ENCODE measurements at places on chromosomes 1 and 21. TPM values are rescaled to one million over a fixed set of nuclear protein-coding genes. Genes with fewer than 3 reads are reported as not detected.
A peak's percentile ranks its signal among the peaks of the same experiment; 100 is the strongest.

The NCF2 gene
- 3.1 TPM for polyA plus RNA-seq

The RAB25 gene
- 106 TPM for polyA plus RNA-seq

The IRF6 gene
- polyA plus RNA-seq, result 31.0 TPM

DNA sequence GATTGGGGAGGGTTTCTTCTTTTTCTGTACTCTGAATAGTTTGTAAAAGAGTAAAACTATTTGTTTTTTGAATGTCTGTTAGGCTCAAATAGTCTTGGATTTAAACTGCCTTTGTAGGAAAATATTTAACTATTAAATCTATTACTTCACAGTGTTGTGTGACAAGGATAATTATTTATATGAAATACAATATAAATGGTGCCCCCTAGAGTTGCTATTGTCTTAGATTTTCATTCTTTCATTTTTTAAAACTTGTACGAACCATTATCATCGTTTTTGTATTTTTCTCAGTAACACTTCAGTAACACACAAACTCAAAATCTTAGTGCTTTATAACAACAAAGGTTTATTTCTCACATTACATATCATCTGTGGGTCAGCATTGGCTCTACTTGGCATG lies 37.4 kb downstream of the C1orf185 start:
- no peaks in the 10 kb centered on the region for H3K36me3 ChIP-seq
- no peak for DNase-seq
- H3K4me3 ChIP-seq, result no peak overlapping the region
- H3K4me1 ChIP-seq, result no peaks in the 10 kb centered on the region

The AVPR1B gene
- polyA plus RNA-seq, result not detected

The IFI16 gene
- 35.6 TPM for polyA plus RNA-seq

The ANGPTL3 gene
- polyA plus RNA-seq, result 42.2 TPM

DNA sequence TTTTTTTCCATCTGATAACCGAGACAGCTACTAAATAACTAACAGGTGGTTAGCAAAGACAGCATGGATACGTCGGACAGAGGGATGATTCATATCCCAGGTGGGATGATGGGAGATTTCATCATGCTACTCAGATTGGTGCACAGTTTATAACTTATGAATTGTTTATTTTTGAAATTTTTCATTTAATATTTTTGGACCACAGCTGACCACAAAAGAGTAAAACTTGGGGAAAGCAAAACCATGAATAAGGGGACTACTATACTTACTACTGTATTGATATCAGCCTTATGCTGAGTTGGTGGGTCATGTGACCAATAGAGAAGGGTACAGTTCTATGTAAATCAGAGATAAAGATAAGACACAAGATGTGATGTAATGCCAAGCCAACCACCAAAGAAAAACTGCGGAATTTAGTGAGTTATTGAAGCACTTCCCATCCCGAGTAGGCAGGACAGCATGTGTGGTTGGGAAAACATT lies 248.1 kb upstream of the C1orf105 start:
- no peak overlapping the region for H3K4me3 ChIP-seq
- no peak overlapping the region for H3K27ac ChIP-seq
- no peaks in the 10 kb centered on the region for H3K36me3 ChIP-seq

The CRB1 gene
- polyA plus RNA-seq, result not detected

DNA sequence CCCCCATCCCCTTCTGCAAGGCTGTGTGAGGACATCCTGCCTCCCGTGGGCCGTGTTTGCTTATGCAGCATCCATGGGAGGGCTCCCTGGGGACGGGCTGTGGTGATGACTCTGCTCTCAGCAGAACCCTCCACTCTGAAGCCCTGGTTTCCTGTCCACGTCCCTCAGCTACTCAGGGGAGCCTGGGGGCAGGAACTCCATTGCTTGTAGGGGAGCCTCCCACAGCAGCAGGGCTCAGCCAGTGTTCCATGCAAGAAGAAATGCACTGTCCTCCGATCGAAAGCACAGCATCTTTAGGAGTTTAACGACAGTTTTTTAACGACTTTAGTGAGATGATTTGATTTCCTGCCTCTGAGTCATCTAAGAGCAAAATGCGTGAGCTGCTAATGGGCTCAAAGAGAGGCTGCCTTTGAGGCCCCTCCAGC lies 8.3 kb upstream of the KCNAB2 start:
- no peak overlapping the region for H3K27ac ChIP-seq
- no peak for DNase-seq
- H3K4me3 ChIP-seq, result no peak overlapping the region
- no peaks in the 10 kb centered on the region for H3K4me1 ChIP-seq

DNA sequence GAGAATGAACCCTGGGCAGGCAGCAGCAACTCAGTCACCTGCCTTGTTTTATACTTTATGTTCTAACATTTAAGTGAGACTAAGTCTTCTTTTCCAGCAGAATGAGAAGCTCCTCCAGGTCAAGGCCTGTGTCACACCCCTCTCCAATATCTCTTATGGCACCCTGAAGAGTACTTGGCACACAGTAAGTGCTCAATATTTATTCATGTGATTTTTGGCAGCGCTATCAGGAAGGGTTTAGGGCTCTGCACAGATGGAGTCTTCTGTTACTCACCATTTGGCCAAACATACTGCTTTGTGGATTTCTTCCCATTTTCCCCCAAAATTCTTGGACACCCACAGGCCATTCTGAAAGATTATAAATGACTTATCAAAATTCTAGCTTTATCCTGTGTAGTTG lies 43.8 kb upstream of the MYBPHL start:
- H3K27ac ChIP-seq, result no peak overlapping the region
- no peaks in the 10 kb centered on the region for H3K4me1 ChIP-seq
- H3K4me3 ChIP-seq, result no peak overlapping the region
- no peak for DNase-seq
- H3K27me3 ChIP-seq, result no peaks in the 10 kb centered on the region
- H3K36me3 ChIP-seq, result no peaks in the 10 kb centered on the region

DNA sequence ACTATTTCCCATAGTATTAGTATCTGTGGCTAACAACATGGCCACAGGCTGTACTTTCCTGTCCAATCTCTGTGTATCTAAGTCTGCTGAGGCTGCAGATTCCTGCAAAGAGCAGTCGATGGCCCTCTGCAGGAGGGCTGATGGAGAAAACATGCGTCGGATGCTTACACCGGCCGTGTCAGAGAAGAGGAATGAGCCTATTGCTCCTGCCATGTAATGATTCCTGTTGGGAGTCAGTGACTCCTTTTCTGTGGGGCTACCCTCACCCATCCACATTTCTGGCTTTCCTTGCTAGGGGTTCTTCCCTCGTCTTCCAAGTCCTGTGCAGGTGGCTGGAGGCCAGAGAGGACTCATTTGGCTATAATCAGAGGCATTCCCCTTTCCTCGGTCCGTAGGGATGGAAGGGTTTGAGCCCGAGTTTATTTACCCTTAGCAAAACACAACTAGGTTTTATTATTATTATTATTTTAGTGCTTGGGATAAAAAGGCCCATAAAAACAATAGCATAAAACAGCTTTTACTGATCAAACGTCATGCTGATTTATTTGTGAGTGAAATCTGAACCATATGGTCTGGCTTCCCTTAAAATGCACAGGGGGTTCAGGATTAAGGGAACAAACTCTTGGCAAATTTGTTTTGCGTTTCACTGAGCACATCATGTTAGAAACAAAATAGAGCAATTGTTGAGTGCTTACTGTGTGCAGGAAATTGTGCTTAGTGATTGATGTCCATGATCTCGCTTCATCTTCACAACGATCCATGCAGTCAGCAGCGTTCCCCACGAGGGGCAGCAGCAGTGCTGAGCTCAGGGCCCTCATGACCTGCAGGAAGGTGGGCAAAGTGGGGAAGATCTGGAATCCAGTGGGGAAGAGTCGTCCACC lies 70.8 kb downstream of the KIF26B start:
- no peaks in the 10 kb centered on the region for H3K36me3 ChIP-seq
- peaks cover 10% of the 10 kb centered on the region for H3K4me1 ChIP-seq
- no peak overlapping the region for H3K27ac ChIP-seq
- peak; percentile 46 for DNase-seq

GRCh38 chr1:96973605-96974004 lies 252.0 kb downstream of the PTBP2 start:
- H3K27ac ChIP-seq, result no peak overlapping the region
- no peak overlapping the region for H3K4me3 ChIP-seq
- no peaks in the 10 kb centered on the region for H3K36me3 ChIP-seq
- peaks cover 5% of the 10 kb centered on the region for H3K4me1 ChIP-seq

Data from hepatocyte (in vitro differentiated cells).